ENCODE measurements at places on chromosomes 3 and 15.

- peak; percentile 1 for DNase-seq
Observed at GRCh38 chr15:93943586-93943985, 287.8 kb upstream of the MCTP2 start.

- no peak for DNase-seq
Observed at GRCh38 chr3:47250309-47251060, 32.1 kb downstream of the KIF9 start.

DNA sequence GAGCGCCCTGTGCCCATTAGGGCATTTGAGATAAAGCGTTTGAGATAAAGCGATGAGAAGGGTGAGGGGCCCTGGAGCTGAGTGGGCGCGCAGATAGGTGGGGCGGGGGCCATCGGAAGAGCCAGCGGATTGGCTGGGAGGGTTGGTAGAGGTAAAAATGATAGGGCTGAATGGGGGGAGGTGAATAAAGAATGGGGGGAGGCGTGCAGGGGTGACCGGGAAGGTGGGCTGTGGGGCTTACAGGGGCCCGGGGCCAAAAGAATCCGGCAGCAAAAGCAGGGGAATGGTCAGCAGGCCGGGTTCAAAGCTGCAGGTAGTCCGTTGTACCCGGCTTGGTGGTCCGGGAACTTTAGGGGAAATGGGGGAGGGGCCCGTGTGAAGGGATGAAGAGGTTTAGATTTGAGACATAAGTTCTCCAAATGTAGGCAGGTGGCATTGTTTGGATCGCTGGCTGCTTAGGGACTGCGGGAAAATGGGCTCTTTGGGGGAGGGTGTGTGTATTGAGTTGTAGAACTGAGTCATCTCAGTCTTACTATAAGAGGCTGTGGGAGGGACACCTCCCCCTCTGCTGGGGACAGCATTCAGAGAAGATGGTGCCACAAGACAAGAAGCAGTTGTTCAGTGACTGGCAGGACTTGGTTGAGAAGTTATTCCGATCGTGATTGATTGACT lies 610 bp downstream of the ARID3B start:
- peak; percentile 58 for DNase-seq

- DNase-seq: peak; percentile 28
Observed at GRCh38 chr15:78714890-78715289, 73.9 kb upstream of the CHRNB4 start.

DNA sequence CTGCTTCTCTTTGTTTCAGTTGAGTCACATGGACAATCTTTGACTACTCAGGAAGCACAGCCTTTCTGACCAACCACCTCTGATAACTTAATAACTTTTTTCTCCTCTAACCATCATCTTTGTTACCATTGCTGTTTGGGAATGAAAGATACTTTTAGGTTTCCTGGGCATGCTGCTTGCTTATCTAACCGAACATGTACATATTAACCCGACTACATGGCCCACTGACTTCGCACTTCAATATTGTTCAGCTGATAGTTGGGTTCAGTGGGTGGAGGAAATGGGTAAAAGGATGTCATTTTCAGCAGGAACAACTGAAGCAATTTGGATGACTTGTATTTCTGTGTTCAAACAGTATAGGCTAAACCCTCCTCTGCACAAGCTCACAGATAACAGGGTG lies 214.3 kb downstream of the SQOR start:
- no peak for DNase-seq

GRCh38 chr3:179933080-179933479 lies 103.7 kb downstream of the PEX5L start:
- DNase-seq: peak; percentile 99

GRCh38 chr3:52069855-52070254 lies 13.5 kb upstream of the DUSP7 start:
- no peak for DNase-seq

GRCh38 chr3:128703561-128703960 lies 22.4 kb upstream of the RAB7A start:
- no peak for DNase-seq

GRCh38 chr3:167978486-167978885 lies 117.2 kb downstream of the GOLIM4 start:
- DNase-seq: no peak

GRCh38 chr15:99613887-99614647 lies 48.3 kb downstream of the MEF2A start:
- DNase-seq: no peak

- no peak for DNase-seq
Observed at GRCh38 chr3:72032441-72033135, 247.6 kb upstream of the PROK2 start.

- DNase-seq: no peak
Observed at GRCh38 chr3:34869696-34870095, 769.6 kb upstream of the ARPP21 start.

- DNase-seq: no peak
Observed at GRCh38 chr3:14804835-14805780, 13.7 kb upstream of the FGD5 start.

GRCh38 chr15:74529921-74530320 lies 11.1 kb upstream of the ARID3B start:
- no peak for DNase-seq

GRCh38 chr3:178367817-178368617 lies 168.2 kb upstream of the KCNMB2 start:
- peak; percentile 40 for DNase-seq

GRCh38 chr3:46242120-46242519 lies at the start of gene CCR3:
Gene CCR3, plus strand, starts transcription at chr3:46242460. Its CDS starts 22,699 bp downstream, at chr3:46265159.
- DNase-seq: no peak

- DNase-seq: no peak
Observed at GRCh38 chr3:81289676-81290075, 471.8 kb downstream of the GBE1 start.

DNA sequence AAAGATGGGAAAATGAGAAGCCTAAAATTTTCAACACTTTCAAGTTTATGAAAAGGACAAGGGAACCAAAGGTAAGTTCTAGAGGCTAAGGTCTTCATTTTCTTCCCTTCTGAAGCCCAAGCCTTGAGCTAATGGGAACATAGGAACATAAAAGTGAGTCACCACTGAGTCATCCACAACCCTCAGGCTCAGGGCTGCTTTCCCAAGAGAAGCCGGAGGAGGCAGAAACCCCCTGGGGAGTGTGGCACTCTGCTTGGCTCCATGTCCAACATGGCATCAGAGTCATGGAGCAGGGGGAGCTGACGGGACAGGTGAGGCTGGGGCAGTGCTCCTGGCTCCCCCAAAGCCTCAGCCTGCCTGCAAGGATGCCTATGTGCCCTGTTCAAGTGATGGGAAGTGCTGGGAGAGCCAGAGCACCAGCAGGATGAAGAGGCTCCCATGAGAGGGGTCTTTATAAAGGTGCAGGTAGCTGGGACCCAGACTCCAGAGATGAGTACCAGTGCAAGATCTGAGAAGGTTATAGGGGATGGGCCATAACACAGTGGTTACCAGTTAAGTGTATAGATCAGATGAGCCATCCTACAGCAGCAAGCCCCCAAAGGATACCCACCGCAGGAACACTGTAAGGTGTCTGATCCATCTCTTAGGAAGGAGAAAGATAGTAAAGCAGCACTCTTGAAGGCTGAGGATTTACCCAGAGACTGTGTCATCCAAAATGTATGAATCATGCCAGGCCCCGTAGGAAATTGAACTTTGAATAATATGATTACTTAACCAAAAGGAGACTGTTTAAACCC lies 31.8 kb upstream of the RYR3 start:
- peak; percentile 47 for DNase-seq

DNA sequence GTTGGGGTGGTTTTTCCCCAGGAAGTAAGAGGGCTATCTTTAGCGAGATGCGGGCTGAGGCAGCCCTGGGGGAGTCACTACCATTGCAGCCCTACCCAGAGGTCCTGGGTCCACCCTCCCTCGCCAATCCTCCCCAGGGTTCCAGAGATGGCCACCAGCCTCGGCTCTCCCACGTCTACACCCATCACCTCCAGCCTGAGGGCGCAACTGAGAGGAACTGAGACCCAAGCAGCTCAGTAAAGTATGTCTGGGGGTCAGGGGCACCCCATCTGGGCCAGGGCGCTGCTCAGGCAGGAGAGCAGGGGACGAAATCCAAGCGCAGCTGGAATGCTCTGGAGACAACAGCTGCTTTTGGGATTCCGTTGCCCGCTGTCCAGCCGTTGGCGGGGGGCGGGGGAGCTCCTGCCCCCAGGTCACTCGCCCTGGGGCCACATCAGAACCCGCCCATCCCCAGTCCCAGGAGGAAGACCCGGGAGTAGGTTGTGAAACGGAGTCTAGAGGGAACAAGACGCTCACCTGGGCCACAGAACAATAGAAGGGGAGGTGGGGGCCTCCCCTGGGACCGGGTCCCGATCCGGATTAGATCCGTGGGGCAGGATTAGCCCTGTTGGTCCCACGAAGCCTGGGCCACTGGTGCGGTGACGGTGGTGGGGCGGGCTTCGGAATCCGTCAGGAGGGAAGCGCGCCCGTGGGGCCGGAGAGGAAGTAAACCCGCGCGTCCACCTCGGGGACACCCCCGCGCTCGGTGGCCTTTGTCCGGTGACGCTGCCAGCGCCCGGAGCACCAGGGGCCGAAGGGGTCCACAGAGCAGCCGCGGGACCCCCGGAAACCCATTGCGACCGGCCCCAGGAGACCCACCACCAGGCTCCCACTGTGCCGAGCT lies 1.4 kb upstream of the NDUFAF3 start:
- DNase-seq: peak; percentile 67

- DNase-seq: no peak
Observed at GRCh38 chr15:70439304-70439877, 324.0 kb downstream of the UACA start.

GRCh38 chr3:183378008-183378407 lies 50.4 kb downstream of the MCF2L2 start:
- peak; percentile 90 for DNase-seq

- no peak for DNase-seq
Observed at GRCh38 chr15:33084661-33085060, 109.9 kb downstream of the FMN1 start.

DNA sequence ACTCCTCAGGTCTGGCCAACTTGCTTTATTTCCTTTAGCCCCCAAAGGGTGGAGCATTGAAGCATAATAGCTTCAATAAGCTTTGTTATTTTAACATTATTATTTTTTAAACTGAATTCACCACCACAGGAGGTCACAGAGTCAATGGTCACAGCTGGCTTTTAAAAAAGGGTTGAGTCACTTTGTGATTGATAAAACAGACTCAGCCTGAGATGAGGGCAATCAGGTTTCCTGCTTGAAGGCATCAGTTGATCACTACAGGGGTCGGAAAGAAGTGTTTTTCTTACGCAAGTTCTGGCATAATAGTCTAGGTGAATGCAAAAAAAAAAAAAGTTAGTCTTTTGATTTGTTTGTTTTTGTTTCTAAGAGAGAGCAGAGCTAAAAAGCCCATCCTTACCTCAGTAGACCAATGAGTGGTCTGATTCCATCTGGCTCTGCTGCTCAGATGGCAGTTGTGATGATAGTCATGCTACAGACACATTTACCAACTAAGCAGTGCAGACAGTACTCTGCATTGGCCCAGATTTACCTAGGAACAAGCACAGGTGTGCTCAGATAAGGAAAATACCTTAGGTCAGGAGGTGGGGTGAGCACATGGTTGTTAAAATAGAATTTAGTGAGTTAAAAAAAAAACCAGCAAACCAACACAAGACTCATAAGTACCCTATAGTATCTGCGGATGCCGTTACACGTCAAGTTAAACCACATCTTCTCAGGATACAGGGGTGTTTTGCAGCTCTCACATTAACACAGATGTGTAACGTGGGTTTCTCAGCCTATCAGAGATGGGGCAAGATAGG lies 22.6 kb downstream of the ZNF80 start:
- peak; percentile 38 for DNase-seq

DNA sequence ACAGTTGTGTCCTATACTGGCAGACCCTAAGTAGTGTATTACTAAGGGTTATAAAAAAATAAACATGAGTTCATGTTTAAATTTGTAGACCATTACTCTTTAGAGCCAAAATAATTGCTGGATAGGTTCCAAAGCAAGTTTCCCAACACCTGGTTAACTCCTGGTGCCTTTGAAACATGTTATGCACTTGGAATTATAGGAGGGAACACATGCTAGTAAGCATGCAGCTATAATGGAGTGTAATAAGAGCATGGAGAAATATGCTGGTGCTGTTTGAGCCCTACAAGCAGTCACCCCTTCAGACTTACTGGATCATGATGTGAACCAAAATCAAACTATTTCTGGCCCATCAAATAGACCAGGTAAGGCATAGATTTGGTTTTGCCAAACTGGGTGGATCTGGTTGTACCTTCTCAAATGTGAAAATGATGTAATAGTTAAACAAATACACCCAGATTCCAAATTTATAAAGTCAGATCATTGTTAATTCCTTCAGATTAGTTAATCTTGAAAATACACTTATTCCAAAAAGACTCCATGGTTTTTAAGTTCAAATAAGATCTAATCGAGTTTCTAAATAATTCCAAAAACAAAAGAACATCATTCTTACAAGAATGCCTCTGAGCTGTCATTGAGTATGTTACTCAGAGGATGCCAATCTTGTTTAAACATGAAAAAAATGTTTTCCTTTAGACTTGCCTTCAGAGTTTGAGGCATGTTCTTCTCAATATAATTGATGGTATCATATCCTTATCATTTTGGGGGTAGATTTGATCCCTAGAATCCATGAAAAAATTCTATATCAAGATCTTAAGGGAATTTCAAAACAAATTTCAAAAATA lies 69.3 kb downstream of the LRRC28 start:
- DNase-seq: peak; percentile 63

DNA sequence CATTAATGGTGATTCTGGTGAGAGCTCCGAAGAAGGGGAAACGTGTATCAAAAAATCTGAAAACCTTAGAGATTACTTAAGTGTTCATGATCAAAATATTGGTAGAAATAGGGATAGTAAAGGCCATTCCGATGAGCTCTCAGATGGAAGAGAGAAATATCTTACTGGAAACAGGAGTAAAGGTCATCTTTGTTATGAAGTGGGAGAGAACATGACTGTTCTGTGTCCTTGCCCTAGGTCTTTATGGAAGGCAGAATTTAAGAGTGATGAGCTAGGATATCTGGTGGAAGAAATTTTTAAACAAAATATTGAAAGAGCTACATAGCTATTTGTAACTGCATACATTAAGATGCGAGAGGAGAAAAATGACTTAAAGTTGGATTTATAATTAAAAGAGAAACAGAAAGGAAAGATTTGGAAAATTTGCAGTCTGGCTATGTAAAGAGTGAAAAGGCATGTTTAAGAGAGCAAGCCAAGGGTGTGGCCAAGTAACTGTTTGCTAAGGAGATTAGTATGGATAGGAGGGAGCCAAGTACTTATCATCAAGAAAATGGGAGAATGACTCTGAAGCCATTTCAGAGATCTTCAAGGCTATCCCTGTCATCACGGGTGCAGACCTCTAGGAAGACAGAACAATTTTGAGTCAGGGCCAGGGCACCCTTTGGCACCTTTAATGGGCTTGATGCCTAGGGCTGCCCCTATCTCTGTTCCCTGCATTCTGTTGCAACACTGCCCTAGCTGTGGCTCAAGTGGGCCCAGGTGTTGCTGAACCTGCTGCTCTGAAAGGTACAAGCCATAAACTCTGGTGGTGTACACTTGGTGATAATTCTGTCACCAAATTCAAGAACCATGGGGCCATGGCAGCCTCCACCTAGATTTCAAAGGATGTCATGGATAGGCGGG lies 27.3 kb downstream of the SLMAP start:
- DNase-seq: no peak

GRCh38 chr3:17219593-17219992 lies 334.8 kb downstream of the PLCL2 start:
- DNase-seq: no peak

DNA sequence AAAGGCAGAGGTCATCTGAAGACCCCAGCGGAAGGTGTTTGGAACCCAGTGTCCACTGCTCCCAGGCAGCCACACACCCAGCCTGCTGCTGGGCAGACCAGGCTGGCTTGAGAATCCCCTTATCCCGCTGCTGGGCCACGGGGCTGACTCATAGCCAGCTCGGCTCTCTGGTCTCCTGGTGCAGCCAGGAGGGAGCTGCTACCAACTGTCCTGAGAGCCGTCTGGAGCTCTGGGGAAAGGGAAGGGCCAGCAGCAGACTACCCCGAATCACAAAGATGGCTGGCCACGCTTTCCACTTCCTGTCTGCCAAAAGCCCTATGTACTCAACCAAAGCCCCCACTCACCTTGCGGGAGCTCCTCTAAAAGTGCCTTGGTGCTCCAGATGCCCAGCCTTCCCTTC lies 38.3 kb downstream of the WHAMM start:
- DNase-seq: no peak

Measured in NCI-H69 (cell line).